ENCODE measurements at places on chromosomes 5 and 9. TPM values are rescaled to one million over a fixed set of nuclear protein-coding genes. Genes with fewer than 3 reads are reported as not detected.

DNA sequence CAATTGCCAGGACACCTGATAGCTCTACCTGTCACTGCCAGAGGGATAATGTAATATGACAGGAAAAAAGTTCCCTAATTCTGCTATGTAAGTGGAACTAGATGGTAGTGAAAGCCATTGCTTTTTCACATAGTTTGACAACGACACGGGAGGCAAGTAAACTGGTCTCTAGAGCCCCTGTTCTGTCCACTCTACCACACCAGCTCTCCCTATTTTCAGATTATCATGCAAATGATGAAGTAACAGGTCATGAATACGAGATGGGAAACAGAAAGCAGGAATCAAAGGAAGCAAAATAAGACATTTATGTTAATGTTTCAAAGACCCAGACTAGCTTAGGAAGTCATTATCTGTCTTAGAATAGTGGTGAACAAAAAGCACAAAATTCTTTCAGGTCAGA is 56.2 kb downstream of the TAF11L14 start:
- H3K27ac ChIP-seq, result no peak overlapping the region
- no peak for DNase-seq
- no peak overlapping the region for H3K4me3 ChIP-seq
- no peaks in the 10 kb centered on the region for H3K4me1 ChIP-seq
- no peaks in the 10 kb centered on the region for H3K27me3 ChIP-seq
- no peaks in the 10 kb centered on the region for H3K36me3 ChIP-seq

GRCh38 chr5:90911169-90911568 is 352.6 kb downstream of the ADGRV1 start:
- no peak for DNase-seq
- no peak overlapping the region for H3K4me3 ChIP-seq
- no peaks in the 10 kb centered on the region for H3K36me3 ChIP-seq
- H3K27me3 ChIP-seq, result no peaks in the 10 kb centered on the region
- no peaks in the 10 kb centered on the region for H3K4me1 ChIP-seq

Gene OBP2A
- not detected for total RNA-seq

DNA sequence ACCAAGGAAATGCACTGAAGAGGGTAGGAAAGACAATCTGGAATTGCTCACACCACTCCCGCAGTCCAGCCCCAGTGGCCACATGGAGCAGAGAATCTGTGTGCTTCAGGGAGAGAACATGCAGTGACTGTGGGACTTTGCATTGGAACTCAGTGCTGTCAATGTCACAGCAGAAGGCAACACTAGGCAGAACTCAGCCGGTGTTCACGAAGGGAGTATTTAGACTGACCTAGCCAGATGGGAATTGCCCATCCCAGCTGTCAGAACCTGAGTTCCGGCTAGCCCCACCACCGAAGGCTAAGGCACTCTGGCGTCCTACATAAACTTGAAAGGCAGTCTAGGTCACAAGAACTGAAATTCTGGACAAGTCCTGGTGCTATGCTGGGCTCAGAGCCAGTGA is 139.0 kb downstream of the AGTPBP1 start:
- no peaks in the 10 kb centered on the region for H3K4me1 ChIP-seq
- DNase-seq, result no peak
- no peaks in the 10 kb centered on the region for H3K36me3 ChIP-seq
- no peak overlapping the region for H3K27ac ChIP-seq

Gene ACTBL2
- 0.29 TPM for total RNA-seq

DNA sequence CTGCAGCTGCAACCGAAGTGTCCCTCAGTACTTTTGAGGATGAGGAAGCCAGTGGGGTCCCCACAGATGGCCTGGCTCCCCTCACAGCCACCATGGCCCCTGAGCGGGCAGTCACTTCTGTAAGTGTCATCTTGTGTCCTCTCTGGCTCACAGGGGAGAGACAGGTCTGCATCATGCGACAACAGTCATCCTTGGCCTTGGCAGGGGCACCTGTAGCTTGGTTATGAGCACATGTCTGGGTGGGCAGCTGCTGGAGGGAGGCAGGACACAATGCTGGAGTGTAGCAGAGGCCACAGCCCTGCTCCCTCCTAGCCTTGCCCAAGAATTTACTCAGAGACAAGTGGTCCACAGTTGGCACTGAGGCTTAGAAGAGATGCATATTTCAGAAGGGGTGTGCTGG is 71.7 kb downstream of the COL15A1 start:
- H3K4me3 ChIP-seq, result no peak overlapping the region
- no peak overlapping the region for H3K27ac ChIP-seq
- H3K4me1 ChIP-seq, result no peaks in the 10 kb centered on the region
- H3K27me3 ChIP-seq, result no peaks in the 10 kb centered on the region
- H3K36me3 ChIP-seq, result no peaks in the 10 kb centered on the region
- no peak for DNase-seq

All from left lung (tissue), 14 donors.